ENCODE measurements at places on chromosomes 2 and 18. TPM values are rescaled to one million over a fixed set of nuclear protein-coding genes. Genes with fewer than 3 reads are reported as not detected.

TMEFF2 gene
- under 0.01 TPM for total RNA-seq

HAUS1 gene
- total RNA-seq: 141 TPM

LOXHD1 gene
- not detected for total RNA-seq

PTPRN gene
- total RNA-seq: under 0.01 TPM

OTX1 gene
- under 0.01 TPM for total RNA-seq

UGT1A3 gene
- not detected for total RNA-seq

RUFY4 gene
- total RNA-seq: not detected

LYG2 gene
- total RNA-seq: not detected

ADCYAP1 gene
- total RNA-seq: not detected

UGT1A4 gene
- total RNA-seq: not detected

CCBE1 gene
- total RNA-seq: 1.2 TPM
